Epithelial cell of esophagus (primary cell): ENCODE measurements at places on chromosomes 3 and 15.

GRCh38 chr3:53817809-53818208 lies 28.4 kb downstream of the CHDH start:
- DNase-seq: no peak

DNA sequence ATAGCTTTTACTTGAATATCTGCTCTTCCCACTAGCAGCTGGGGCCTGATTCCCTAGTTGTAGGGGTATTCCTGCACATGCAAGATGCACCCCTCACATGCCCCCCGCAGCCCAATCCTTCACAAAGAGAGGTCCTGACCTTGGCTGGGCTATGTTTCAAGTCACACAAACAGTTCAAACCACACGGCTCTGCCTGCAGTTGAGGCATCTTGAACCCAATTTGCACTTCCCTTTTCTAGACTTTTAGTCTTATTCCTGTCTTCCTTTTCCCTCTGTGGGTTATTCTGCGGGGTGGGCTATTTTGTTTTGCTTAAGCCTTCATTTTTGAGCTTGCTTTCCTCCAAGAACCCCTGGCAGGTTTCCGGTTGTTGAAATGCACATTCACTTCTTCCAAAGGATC lies 13.3 kb upstream of the CCR1 start:
- DNase-seq: no peak

GRCh38 chr3:43104660-43105595 lies 951 bp downstream of the POMGNT2 start:
- no peak for DNase-seq

GRCh38 chr3:114389156-114389555 lies 95.3 kb downstream of the TIGIT start:
- no peak for DNase-seq

GRCh38 chr15:39645138-39645975 lies 64.5 kb downstream of the THBS1 start:
- DNase-seq: no peak
